ENCODE measurements at places on chromosomes 2 and 18.

DNA sequence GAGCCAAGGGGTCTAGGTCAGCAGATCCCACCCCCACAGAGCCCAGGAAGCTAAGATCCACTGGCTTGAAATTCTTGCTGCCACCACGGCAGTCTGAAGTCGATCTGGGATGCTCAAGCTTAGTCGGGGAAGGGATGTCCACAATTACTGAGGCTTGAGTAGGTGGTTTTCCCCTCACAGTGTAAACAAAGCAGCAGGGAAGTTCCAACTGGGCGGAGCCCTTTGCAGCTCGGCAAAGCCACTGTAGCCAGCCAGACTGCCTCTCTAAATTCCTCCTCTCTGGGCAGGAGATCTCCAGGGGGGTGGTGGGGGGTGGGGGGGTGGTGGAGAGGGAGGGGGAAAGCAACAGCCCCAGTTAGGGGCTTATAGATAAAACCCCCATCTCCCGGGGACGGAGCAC lies 419.5 kb downstream of the NUP35 start:
- no peak for DNase-seq

DNA sequence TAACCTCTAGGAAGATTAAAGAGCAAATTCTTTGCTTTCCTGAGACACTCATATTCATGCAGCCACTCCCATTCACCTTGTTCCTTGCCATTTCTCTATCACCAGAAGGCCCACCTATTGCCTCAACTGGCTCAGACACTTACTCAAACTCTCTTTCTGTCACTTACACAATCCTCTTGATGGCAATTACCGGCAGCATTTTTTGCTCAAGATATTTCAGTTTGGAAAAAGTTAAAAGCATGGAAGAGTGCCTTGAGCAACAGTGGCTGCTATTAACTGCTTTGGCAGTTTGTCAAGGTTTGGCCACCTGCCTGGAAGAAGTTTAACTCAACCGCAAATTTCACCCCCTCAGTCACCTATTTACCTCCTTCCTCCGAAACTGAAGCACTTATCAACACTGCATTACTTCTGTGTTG lies 1104.0 kb upstream of the PIK3C3 start:
- DNase-seq, result no peak

DNA sequence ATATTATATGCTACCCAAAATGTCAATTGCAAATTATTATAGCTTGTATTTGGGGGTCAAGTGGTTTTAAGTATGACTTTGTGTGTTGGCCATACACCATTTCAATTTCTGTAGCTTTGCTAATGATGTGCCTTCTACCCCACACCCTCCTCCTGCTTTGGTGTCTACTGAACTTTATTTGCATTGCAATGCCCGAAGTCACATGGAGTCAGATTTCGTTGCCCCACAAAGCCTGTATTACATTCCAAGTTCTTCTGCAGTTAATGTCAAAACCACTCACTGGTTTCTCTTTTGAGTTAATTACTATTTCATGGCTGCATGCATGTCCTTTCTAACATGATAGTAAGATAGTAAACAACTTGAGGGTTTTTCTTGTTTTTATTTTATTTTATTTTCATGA lies 528.9 kb downstream of the RIT2 start:
- no peak for DNase-seq

DNA sequence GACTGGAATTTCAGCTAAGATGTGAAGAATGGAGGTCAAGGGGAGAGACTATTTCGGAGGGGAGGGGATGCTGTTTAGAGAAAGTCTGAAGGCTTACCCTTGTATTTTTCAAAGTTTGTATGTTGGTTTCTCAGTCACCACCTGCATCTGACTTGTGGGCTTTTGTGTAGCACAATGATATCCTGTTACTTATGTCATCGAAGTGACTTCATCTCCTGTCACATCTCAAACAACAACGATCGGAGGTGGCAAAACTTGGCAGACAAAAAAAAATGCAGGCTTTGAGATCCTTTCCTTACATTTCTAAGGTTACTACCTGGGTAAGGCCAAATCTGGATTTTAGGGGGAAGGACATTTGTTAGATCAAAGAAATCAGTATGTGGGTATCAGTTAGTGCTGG lies 11.7 kb upstream of the CXCR4 start:
- DNase-seq, result no peak

DNA sequence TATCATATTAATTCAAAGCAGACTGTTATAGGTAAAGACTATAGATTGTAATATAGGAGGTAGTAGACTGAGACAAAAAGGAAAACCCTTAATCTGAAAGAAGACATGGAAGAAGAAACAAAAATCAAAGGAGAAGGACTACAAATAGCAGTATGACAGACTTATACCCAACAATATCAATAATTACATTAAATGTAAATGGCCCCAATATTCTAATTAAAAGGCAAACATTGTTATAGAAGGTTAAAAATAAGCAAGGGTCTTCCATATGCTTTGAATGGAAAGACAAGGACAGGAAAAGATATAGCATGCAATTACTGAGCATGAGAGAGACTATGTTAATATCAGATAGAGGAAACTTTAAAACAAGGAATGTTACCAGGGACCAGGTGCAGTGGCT lies 109.5 kb upstream of the BCL2L11 start:
- no peak for DNase-seq
